ENCODE measurements at places on chromosomes 6 and 20.

DNA sequence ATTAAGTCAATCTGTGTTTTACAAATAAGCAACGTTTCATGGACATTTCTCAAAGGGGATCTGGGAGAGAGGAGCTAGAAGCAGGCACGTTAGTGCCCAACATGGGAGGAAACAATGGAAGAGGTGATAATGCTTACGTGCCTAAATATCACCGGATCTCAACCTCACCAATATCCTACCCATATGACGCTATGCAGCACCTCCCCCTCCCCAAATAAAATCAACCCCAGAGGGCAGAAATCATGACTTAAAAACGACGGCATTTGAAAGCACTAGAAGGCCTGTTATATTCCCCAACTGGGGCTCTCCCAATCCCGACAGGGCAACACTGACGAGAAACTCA is 425 bp downstream of the HBS1L start:
- peak; percentile 1 for DNase-seq

DNA sequence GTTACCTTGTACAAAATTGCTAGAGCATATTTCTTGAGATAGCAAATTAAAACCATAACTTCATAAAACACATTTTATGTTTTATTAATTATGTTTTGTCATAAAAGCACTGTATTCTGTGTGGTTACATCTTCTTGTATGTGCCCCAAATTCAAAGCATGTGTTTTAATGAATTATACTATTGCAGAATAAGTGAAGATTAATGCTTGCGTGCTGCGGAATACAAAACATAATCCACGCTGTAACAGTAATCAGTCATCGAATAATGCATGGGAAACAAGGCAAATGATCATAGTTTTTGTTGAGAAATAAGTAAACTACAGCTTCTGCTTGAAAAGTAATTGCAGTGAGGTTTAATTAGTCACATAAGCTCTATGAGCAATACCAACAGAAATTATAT is 459.2 kb upstream of the SOX4 start:
- no peak for DNase-seq

- no peak for DNase-seq
These were observed 13.2 kb downstream of the RNF146 start for GRCh38 chr6:127279815-127280214.

GRCh38 chr6:152499931-152500330 is 137.2 kb downstream of the SYNE1 start:
- no peak for DNase-seq

DNA sequence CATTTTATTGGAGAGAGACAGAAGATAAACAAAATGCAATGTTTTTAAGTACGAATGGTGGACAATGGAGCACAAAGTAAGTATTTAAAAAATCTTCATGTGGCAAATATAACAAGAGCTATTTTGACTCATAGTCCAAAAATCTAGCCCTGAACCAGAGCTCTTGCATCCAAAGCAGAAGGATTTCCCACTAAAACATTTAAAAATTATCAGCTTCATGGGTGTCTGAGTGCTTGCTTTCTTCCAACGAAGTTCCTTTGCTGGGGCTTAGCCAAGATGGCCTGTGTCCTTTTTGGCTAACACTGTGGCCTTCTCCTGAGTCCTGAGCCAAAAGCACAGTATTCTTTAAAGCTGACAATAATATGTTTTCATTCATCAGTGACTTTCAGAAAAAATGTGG is 161.7 kb downstream of the RIMS1 start:
- no peak for DNase-seq

- no peak for DNase-seq
These were observed 15.1 kb upstream of the SYNJ2 start for GRCh38 chr6:157966589-157966977.

- no peak for DNase-seq
These were observed 117.6 kb downstream of the SLC16A10 start for GRCh38 chr6:111204881-111205280.

DNA sequence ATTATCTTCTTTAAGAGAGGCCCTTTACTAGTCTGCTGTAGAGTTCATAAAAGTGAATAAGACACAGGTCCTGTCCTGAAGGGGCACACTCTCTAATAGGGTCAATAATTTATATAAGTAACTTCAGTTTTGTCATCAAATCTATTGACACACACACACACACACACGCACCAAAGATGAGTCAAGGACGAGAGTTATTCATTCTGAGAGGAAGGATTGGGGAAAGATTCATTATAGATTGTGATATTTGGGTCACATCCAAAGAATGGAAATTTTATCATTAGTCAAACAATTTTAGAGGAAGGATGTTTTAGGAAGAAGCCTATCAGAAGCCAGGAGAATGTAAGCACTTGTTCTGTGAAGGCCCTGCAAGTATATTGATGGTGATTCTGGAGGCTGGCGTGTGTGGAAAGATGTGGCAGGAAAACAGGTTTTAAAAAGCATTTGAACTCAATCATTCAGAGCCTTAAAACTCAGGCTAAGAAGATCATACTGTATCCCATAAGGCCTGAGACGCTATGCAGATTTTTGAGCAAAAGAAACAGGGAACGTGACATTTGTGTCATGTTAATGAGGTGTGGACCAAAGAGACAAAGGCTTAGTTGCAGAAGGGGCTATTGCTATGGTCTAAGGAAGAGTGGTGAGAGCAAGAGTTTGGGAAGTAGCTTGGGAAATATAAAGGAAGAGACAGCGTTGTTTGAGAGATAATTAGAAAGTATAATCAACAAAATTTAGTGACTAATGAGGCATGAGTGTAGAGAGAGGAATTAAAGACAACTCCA is 161.4 kb upstream of the PREP start:
- DNase-seq, result no peak

- no peak for DNase-seq
These were observed 62.4 kb upstream of the ARG1 start for GRCh38 chr6:131510591-131510990.

DNA sequence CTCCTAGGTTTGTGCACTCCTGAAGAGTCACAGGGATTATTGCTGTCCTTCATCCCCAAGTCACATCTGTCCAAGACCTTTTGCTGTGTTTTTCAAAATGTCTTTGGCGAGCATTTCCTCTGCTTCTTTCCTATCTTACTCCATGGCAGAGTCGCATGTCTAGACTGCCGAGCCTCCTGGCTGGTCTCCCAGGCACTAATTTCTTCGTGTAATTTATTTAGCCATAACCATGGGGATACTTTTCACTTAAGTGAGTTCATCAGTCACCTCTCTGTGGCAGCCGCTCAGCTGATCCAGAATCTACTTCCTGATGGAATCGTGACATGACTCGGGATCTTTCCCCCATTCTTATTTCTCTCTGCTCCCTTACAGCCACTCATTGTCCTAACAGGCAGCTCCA is 25.8 kb downstream of the ADGRF5 start:
- no peak for DNase-seq

DNA sequence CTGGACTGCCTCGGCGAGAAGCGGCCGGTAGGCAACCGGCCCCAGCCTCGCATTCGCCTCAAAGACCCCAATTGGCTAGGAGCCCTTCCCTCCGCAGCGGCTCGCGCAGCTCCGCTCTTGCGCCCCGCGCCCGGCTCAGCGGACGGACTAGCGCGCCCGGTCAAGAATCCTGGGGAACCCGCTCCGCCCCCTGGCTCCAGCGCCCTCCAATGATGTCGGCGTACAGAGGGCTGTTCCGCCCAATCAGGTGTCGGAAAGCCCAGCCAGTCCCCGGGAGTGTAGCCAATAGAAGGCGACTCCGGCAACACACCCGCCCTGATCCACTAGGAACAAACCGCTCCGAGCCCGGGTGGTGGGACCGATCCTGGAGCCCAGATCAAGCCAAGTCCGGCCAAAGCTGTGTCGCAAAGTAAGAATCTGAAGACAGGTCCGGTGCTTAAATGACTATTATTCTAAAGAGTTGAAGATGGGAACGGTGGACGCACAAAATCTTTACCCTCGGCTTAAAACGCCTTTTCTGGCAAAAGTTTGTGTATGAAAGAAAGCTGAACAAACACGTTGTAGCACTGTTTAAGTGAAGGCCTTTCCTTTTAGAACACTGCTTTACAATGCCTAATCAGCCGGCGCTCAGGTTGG is 132.2 kb downstream of the OGFRL1 start:
- DNase-seq, result no peak

- no peak for DNase-seq
These were observed 251.8 kb downstream of the BTBD9 start for GRCh38 chr6:38387971-38388370.

DNA sequence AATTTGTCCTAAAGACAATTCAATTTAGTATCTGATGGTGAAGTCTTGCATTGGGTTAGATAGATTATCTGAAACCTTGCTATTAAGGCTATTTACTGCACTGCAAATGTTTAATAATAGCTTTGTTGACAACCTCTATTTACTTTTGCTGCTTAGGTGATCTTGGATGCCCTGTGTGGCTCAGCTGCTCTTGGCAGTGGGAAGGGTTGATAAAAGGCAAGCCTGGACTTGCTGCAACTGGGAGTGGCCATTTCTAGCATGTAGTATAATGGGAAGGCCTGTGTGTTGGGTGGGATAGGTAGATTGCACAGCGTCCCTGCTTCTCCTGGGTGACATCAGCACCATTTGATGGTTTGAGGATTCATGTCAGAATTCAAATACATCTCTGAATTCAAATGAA is 49.1 kb downstream of the ARMC2 start:
- no peak for DNase-seq
